ENCODE measurements at places on chromosomes 6 and 20.

DNA sequence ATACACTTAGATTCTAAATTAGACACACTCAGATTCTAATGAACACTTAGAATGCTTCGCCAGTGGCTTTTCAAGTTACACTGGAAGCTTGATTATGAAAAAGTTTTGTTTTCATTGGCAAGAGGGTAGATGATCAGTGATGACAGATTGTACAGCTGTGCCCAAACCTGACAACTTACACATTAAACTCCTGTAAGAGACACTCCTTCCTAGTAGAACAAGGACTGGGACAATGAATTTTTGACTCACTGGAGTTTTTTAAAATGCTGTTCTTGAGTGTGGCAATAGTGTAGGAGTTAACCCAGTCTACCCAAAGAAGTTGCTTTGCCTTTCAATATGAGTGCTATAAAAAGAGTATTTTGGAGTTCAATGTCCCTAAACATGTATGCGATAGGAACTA, 140.8 kb downstream of the SLC16A10 start:
- DNase-seq: no peak

- DNase-seq: no peak
Measured at GRCh38 chr20:20755674-20756319, 43.4 kb upstream of the RALGAPA2 start.

GRCh38 chr20:60249436-60249835, 291.2 kb downstream of the CDH26 start:
- DNase-seq: no peak

DNA sequence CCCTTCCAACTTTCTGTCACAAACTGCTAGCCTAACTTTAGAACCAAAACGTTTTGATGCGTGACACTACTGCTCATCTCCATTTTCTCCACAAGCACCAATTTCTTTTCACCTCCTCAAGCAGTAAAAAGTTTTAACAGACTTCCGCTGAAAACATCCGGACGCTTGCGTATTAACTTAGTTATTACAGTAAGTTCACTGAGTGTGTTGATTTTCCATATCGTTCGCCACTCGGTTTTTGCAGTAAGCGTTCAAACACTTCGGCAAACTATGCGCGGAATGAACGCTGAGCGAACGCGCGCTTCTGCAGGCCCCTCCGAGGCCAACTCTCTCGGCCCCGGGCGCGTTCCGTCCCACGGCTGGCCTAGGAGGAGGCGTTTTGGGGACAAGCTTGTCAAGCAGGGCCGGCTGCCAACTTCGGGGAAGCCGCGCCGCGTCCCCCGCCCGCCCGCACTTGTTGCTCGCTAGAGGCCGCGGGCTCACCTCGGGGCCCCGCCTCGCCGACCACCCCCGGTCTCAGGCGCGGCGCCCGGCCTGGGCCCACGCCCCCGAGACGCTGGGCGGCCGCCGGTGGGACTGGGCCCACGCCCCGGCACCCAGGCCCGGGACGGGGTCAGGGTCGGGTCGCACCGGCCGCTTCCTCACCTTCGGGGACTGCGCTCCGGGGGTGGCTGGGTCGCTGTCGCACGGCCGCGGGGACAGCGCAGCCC, 945 bp downstream of the PHF10 start:
- no peak for DNase-seq

DNA sequence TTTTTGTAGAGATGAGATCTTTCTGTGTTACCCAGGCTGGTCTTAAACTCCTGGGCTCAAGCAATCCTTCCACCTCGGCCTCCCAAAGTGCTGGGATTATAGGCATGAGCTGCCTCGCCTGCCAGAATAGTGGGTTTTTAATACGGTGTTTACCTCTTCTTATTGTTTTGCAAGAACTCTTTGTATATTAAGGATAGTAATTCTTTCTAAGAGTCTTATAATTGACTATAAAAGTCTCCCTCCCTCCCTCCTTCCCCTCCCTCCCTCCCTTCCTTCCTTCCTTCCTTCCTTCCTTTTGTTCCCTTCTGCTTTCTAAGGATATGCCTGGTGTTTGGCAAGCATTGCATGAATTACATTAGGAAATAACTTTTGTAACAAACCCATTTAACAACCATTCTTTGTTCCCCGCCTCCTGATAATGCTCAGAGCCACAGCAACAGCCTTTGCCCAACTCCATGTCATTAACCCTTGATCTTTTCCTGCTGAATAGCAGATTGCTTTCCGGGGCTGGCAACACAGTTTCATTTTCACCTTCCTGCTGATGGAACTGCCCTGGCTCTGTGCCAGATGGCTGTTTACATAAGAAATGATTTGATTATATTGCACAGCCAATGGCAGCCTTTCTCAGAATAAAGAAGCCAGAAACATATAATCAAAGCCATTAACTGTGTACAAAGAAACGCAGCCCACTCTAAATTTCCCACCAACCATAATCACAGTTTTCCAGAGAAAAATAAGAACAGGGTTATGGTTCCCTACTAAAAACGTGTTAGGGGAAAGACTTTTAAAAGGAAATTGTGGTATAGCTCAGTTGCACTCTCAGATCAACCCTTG, 143.7 kb upstream of the PTPN1 start:
- DNase-seq: no peak

- DNase-seq: no peak
Measured at GRCh38 chr6:114304304-114304887, 38.4 kb downstream of the HS3ST5 start.

GRCh38 chr20:36153736-36154699, 522 bp upstream of the EPB41L1 start:
- no peak for DNase-seq

GRCh38 chr6:163370464-163371117, 43.9 kb upstream of the QKI start:
- no peak for DNase-seq

GRCh38 chr6:3882431-3882830, 33.3 kb downstream of the FAM50B start:
- no peak for DNase-seq

- no peak for DNase-seq
Measured at GRCh38 chr20:58617158-58617557, 33.9 kb upstream of the STX16 start.

DNA sequence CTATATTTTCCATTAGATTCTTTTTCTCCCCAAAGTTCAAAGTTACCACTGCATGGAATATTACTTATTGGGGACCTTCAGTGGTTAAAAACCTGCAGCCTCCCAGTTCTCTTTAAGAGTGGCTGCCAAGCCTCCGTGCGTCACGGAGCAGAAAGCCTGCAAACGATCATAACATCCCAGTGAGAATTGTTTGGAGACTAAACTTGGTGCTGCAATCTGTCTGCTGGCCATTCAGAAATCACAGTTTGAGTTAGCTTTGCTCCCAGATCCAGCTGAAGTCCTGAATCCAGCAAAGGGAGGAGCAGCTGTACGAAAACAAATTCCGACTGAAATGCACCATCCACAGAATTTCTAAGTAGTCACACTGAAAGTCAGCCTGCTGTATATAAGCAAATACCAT, 213.5 kb upstream of the PDE10A start:
- no peak for DNase-seq

DNA sequence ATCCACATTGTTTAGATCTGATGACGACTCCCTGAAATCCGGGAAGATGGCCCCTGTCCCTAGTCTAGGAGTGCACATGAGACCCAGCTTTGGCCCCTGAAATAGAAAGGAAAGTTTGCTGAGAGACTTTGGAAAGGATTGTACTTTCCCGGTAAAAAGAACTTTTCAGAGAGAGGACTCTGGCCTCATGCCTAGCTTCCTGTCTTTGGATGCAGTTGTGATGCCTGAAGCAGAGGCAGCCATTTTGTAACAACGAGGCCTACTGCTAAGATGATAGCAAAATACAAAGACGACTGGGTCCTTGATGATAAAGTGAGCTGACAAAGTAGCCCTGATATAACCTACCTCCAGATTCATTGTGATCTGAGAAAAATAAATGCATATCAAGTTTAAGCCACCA, 6.9 kb downstream of the CPNE5 start:
- no peak for DNase-seq

- DNase-seq: no peak
Measured at GRCh38 chr20:33667245-33667675, 517 bp downstream of the ACTL10 start.

DNA sequence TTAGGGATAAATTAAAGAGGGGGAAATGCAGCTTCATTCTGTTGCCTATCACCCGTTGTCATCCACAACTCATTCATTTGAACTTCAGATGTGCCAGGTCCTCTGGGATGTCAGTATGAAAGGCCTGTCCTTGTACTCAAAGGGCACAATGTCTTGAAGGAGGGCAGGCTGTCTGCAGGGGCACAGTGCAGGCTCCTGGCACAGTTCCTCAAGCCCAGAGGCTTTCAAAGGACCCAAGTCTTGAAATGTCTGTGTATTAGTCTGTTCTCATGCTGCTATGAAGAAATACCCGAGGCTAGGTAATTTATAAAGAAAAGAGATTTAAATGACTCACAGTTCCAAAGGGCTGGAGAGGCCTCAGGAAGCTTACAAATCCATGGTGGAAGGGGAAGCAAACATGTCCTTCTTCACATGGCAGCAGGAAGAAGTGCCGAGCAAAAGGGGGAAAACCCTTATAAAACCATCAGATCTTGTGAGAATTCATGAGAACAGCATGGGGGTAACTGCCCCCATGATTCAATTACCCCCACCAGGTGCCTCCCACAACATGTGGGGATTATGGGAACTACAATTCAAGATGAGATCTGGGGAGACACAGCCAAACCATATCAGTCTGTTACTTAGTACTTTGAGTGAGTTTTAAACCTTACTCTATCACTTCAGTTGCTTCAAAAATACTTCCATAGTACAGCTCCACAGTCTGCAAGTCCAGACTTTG, 9.4 kb downstream of the SNX9 start:
- DNase-seq: no peak

DNA sequence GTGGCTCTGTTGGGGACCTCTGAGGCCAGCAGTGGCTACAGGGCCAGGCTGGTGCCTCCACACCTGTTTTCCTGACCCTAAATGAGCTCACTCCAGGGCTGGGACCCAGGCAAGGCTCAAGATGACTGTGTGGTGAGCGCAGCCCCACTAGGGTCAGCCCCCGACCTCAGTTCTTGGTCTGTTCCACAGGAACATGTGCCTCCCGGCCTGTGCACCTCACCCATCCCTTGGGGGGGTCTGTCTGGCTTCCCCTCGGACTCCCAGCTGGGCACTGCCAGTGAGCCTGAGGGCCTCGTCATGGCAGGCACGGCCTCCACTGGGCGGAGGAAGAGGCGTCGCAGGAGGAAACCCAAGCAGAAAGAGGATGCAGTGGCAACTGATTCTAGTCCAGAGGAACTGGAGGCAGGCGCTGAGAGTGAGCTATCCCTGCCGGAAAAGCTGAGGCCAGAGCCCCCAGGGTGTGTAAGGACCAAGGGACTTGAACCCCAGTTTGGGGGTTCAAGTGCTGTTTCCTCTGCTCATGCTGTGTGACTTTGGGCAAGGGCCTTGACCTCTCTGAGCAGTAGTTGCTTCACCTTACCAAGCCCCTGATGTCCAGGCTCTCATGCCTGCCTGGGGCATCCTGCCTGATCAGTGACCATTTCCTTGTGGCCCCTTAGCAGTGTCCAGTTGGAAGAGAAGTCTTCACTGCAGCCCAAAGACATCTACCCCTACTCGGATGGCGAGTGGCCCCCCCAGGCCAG, 8.0 kb downstream of the LPIN3 start:
- DNase-seq: no peak

DNA sequence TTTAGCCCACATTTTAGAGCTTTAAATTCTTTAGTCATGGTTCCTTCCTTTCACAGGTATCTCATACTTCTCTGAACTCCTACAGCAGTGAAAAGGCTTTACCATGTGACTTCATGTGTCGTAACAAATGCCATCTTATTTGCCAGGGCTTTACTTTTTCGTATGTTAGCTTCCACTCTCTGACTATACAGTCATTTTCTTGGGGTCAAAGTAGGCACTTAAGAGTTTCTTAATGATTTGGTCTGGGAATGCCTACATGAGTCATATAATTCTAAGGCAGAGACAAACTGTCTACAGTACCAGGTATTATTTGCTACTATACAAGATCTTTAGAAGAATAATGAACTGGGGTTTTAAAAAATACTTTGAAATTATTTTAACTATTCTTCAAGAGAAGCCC, 15.0 kb downstream of the RAB23 start:
- no peak for DNase-seq

DNA sequence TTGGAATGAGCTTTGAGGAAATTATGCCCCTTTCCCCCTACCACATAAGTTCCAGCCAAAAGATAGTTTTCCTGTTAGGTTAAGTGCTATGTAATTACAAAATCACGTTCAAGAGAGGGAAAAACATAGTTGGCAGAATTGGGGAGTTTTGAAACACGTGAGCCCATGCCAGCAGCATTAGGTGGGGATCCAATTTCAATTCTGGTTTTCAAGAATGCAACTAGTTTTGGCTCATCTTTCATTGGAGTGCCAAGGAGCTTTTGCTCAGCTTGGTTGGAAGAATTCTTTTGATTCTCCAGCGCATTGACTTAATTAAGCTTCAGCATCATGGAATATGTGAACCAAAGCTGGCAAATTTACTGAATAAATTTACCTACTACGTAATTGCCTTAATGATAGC, 95.9 kb downstream of the SAMD5 start:
- no peak for DNase-seq

- DNase-seq: no peak
Measured at GRCh38 chr20:40144581-40144980, 544.5 kb downstream of the MAFB start.

DNA sequence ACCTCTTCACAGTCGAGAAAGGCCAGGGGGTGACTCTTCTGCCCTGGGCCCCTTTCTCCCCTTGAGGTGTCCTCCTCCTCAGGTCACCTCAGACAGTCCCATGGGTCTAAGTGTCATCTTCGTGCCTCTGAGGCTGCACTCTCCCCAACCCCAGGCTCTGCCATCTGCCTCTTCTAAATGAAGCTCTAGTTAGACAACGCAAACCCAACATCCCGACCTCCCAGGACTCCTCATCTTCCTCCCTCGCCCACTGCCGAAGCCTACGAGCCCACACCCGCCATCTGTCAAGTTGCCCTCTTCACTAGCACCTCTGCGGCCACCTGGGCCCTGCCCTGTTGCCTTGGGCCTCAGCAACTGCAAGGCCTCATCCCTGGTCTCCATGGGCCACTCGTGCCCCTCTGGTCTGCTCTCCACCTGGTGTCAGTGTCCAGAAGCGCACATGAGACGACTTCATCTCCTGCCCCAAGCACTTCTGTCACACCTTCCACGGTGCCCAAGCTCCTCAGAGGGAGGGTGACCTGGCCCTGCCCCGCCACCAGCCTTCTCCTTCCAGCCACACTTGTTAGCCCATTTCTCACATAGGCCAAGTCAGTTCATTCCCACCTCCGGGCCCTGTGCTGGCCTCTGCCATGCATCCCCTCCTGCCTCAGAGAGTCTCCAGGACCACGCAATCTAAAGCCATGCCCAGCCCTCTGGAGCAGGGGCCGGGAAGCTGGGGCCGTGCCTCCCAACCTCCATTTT, 53.8 kb downstream of the RRBP1 start:
- no peak for DNase-seq

DNA sequence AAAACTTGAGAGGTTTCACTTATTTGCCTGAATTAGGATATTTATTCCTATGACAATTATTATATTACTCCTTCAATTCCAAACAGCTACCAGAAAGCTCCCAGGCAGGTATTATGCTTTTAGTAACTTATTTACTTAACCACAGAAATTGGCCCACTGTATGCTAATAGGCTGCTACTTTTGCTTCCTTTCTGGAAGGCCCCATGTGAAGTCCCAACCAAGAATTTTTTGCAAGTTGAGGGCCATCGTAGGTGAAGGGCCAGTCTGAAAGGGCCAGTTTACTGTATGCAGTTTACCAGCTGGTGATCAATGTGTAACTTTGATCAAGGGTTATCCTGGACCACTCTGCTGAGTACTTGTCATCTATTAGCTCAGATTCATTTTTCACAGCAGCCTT, 45.0 kb downstream of the EDN1 start:
- no peak for DNase-seq

Measured in esophagus squamous epithelium (tissue), 5 donors.